ENCODE measurements at places on chromosomes 12 and 14.

GRCh38 chr14:30381861-30382480 is 177.0 kb upstream of the G2E3 start:
- no peak for DNase-seq

DNA sequence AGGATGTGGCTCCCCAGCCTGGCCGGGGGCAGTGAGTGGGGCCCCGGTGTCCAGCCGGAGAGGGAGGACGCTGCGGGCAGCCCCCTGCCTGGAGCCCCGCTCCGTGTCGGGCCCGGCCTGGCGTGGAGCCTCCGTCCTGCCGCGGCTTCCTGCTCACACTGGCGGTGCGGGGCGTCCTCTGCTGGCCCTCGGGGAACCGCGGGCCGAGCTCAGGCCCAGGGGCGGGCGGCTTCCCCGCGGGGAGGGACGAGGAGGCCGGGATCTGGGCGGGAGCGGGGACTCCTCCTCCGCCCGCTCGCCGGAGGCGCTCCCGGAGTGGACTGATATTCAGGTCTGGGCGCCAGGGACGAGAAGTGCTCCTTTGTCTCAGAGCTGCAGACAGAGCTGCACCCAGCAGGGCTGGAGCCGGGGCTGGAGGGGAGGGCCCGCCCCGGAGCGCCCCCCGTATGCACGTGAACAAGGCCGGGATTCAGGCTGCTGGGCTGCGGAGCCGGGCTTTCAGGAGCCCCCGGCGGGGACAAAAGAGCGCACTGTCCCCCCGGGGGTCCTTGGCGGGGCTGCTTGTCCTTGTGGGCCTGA is 2.2 kb downstream of the MMP17 start:
- DNase-seq: no peak

- no peak for DNase-seq
Observed at GRCh38 chr14:56206596-56206995, 88.4 kb downstream of the PELI2 start.

DNA sequence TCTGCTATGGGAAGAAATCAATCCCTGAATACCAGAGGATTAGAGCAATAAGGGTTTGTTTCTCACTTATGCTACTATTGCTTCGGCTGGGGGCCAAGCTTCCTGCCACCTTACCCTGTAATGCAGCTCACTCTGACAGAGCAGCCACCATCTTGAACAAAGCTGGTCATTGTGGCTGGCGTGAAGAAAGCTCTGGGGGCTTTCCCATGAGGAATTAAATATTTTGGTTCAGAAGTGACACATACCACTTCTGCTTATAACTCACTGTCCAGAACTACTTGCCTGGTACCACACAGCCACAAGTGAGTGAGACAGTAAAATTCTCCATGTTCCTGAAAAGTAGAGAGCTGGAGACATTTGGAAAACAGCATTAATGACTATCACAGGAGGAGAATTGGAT is 82.6 kb downstream of the GALNT8 start:
- DNase-seq: no peak

- no peak for DNase-seq
Observed at GRCh38 chr12:96623656-96624217, 134.4 kb downstream of the CFAP54 start.

DNA sequence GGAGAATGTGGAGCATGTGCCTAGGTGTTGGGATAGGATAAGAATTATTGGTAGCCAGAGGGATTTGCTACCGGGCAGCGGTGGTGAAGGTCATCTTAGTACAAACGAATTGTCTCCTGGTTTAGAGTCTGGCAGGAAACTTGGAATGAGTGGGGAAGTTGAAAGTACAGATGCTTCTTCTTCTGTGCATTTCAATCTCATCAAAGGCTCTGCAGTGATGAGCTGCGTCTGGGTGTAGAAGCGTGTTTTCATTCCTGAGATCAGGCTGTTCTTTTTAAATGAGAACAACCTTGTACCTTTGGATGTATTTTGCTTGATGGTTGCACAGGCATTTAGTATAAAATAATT is 2.1 kb downstream of the WNK1 start:
- DNase-seq: no peak

Measured in activated T-cell treated with anti-CD3 and anti-CD28 coated beads, Interleukin-2, amount 50 U/mL, for 4 hours (primary cell).